ENCODE measurements at places on chromosomes 4 and X.

- no peak for DNase-seq
Observed at GRCh38 chr4:10159671-10160070, 43.1 kb upstream of the WDR1 start.

- DNase-seq: no peak
Observed at GRCh38 chr4:158808399-158808798, 39.6 kb downstream of the FNIP2 start.

- DNase-seq: no peak
Observed at GRCh38 chr4:132694775-132695174, 454.3 kb upstream of the PCDH10 start.

- peak; percentile 20 for DNase-seq
Observed at GRCh38 chr4:103204111-103204510, 6.0 kb upstream of the CENPE start.

DNA sequence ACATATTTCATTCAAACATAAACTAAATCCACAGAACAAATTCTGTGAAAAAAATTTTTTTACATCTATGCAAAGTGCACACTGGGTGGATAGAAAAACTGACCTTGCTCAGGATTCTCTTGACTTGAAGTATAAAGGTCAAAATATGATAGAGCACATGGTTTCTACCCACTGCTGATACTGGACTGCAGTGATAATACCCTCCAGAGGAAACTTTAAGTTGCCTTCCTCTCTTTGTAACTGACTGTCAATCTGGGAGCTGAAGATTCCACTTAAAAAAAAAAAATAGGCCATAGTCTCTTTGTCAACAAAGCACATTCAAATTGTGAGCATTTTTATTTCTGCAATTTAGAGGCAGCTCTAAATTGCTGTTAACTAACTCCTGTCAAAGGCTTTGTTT, 3.2 kb upstream of the AMMECR1 start:
- DNase-seq: no peak

- no peak for DNase-seq
Observed at GRCh38 chr4:154010371-154010770, 221.5 kb upstream of the SFRP2 start.
